ENCODE measurements at places on chromosomes 7 and 10. TPM values are rescaled to one million over a fixed set of nuclear protein-coding genes. Genes with fewer than 3 reads are reported as not detected.
A peak's percentile ranks its signal among the peaks of the same experiment; 100 is the strongest.

GRCh38 chr10:103845972-103846371 lies 9.4 kb downstream of the SH3PXD2A start:
- peaks cover 20% of the 10 kb centered on the region for H3K4me1 ChIP-seq
- no peak overlapping the region for H3K27ac ChIP-seq
- no peaks in the 10 kb centered on the region for H3K36me3 ChIP-seq
- no peak overlapping the region for H3K4me3 ChIP-seq
- DNase-seq = no peak
- no peaks in the 10 kb centered on the region for H3K27me3 ChIP-seq

BCL7B gene
- total RNA-seq = 30.6 TPM

DNA sequence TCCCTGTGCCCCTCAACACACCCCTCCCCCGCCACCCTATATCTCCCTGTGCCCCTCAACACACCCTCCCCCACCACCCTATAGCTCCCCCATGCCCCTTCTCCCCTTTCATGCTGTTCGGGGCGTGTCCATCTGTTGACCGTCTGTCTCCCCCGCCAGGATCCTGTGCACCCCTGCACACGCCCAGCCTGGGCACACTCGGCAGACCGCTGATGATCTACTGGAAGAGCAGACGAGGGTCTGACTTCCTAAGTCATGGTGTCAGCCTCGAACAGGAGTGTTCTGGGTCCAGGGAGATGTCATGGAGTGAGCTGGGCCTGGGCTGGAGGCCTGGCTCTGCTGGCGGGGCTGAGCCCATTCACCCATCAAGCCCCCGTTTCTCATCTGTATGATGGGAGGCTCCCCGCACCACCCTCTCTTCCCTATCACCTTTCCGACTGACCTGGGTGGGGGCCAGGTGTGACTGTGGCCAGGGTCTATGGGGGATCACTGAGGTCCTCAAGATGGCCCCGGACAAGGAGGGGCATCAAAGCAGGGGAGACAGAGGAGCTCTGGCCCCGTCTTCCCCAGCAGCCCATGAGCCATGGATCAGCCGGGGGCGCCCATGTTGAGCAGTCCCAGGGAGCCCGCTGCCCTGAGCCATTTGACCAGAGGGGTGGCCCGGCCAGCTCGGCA lies 48.3 kb downstream of the PDGFA start:
- H3K4me1 ChIP-seq = peaks cover 8% of the 10 kb centered on the region
- H3K36me3 ChIP-seq = no peaks in the 10 kb centered on the region
- peak overlapping the region; percentile 60 for H3K27ac ChIP-seq
- no peaks in the 10 kb centered on the region for H3K27me3 ChIP-seq
- no peak for DNase-seq

MGMT gene
- total RNA-seq = 22.3 TPM

DNA sequence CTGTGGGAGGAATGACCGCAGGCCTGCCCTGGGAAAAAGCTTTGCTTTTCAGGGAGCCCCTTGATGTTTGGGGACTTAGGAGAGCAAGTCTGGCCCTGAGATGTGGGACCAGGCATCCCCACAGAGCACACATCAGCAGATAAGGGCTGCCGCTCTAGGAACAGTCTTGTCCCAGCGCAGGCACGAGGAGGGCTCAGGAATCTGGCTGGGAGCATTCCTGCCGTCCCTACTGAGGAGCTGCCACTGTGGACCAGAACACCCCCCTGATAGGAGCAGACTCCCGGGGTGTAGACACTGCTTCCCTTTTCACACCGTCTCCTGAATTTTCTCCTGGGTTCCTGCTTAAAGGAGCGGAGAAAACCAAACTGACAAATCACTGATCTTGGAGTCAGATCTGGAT lies 232.3 kb downstream of the CUX1 start:
- peaks cover 7% of the 10 kb centered on the region for H3K4me1 ChIP-seq
- H3K27me3 ChIP-seq = no peaks in the 10 kb centered on the region
- no peak for DNase-seq

- H3K4me3 ChIP-seq = no peak overlapping the region
- DNase-seq = no peak
- no peak overlapping the region for H3K27ac ChIP-seq
- H3K4me1 ChIP-seq = peaks cover 1% of the 10 kb centered on the region
- H3K27me3 ChIP-seq = no peaks in the 10 kb centered on the region
Observed at GRCh38 chr7:34104115-34104514, 198.8 kb downstream of the BMPER start.

DNA sequence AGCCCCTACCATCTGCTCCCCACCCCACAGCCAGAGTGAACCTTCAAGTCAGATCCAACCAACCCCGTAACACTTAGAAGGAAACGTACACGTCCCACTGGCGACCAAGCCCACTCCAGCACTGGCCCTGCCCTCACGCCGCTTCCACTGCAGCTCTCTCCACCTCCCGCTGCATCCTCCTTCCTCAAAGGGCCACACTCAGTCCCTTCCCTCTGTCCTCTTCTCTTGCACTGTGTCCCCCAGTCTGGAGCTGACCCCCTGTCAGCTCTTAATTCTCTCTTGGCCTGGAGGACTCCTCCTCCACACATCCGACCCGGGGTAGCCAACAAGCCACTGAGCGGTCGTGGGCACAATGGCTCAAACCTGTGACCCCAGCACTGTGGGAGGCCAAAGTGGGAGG lies 85.8 kb downstream of the PROSER2 start:
- H3K27me3 ChIP-seq = no peaks in the 10 kb centered on the region
- H3K4me1 ChIP-seq = no peaks in the 10 kb centered on the region
- H3K36me3 ChIP-seq = no peaks in the 10 kb centered on the region
- no peak overlapping the region for H3K27ac ChIP-seq
- no peak overlapping the region for H3K4me3 ChIP-seq

DNA sequence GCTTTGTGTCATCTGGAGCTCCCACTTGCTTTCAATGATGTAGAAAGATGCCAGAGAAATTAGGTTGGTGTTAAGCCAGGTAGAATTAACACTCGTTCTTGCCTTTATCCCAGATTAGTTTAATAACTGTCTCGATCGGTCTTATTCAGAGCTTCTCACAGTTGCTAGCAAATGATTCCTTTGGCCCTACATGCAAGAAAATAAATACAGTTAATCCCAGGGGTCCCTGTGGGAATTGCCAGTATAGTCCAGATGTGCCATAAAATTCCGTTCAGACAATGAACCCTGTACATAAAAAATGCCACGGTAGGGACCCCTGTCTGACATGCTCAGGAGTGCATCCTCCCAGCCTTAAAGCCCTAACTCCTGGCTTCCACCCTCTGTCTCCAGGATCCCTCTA lies 207.5 kb downstream of the ARHGAP12 start:
- H3K27me3 ChIP-seq = no peaks in the 10 kb centered on the region
- no peak for DNase-seq
- H3K36me3 ChIP-seq = no peaks in the 10 kb centered on the region
- H3K4me3 ChIP-seq = no peak overlapping the region
- no peak overlapping the region for H3K27ac ChIP-seq
- peaks cover 7% of the 10 kb centered on the region for H3K4me1 ChIP-seq

TMEM236 gene
- 0.13 TPM for total RNA-seq

OR2A5 gene
- not detected for total RNA-seq

DNA sequence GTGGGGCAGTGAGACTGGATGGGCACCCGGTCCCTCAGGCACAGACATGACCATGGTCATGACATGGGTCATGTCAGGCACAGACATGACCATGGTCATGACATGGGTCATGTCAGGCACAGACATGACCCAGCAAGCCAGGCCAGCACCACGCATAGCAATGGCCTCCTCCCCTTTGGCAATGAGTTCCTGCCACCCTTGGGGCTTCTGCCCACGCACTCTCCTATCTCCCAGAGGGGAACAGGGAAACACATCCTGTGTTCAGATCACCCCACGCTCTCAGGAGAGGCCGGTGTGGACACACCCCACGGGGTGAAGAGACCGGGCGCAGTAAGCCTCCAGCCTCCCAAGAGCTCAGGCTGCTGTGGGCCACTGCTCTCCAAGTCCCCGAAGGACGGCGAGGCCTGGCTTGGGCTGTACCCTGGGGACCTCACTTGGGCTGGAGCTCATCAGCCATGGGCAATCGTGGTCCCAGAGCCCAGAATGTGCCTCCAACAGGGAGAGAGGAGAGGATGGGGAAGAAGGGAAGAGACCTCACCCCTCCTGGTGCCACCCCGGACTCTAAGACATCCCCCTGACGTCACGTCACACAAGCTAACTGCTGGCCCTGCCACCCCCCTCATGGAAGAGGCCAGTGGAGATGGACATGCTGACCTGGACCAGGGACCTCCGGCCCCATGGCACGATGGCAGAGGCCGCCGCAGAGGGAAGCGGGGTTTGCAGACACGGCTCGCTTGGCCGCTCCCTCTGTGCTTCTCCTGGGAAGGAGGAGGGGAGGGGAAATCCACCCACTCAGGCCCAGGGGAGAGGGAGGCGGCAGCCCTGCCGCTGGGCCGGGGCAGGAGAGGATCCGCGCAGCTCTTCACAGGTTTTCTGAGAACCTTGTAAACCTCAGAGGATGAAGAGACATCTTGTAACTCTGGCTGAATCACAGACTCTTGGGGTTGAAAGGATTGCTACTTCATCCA lies 269.6 kb downstream of the ELFN1 start:
- no peak overlapping the region for H3K4me3 ChIP-seq
- H3K27ac ChIP-seq = no peak overlapping the region
- H3K4me1 ChIP-seq = peaks cover 9% of the 10 kb centered on the region
- no peak for DNase-seq
- no peaks in the 10 kb centered on the region for H3K27me3 ChIP-seq

DNA sequence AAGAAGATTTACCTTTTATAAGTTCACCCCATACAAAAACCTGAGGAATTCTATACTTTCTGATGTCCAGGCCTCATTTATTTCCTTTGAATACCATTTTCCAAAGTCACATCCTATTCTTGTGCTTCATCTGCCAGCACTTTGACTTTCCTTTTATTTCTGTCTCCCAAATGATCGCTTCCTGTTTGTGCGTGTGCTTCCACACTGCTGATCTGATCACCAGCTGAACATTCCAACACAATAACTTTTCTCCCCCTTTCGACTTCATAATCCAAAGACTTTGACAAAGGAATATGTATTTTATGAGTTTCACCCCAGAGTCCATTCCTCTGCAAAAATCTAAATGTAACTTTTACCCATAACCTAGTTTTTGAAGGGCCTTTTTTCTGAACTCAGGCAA lies 3.1 kb downstream of the ELAPOR2 start:
- no peaks in the 10 kb centered on the region for H3K27me3 ChIP-seq
- H3K4me1 ChIP-seq = peaks cover 4% of the 10 kb centered on the region
- DNase-seq = no peak
- H3K4me3 ChIP-seq = no peak overlapping the region

SPDYE11 gene
- not detected for total RNA-seq

DNA sequence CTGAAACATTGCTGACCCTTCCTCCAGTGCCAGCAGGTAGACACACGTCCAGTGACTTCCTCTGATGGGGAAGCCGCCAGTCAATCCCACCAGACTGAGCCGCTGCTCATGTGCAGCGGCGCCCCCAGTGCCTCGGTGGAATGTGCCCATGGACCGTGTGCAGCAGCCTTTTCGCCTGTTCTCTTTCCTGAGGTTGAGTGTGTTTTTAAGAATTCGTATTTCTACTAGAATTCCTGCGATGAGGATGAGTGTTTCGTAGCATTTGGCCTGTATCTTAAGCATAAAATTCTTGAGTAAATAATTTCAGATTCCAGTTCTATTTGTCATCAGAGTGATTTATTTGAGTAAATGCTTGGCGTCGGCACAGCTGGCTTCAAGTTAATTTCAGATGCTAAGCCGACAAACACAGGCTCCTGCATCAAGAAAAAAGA lies 35.4 kb downstream of the BNIP3 start:
- peaks cover 9% of the 10 kb centered on the region for H3K4me1 ChIP-seq
- DNase-seq = no peak
- H3K27ac ChIP-seq = no peak overlapping the region
- no peaks in the 10 kb centered on the region for H3K36me3 ChIP-seq
- H3K4me3 ChIP-seq = no peak overlapping the region
- no peaks in the 10 kb centered on the region for H3K27me3 ChIP-seq

GRCh38 chr7:157464111-157464970 lies 127.5 kb downstream of the DNAJB6 start:
- H3K36me3 ChIP-seq = no peaks in the 10 kb centered on the region
- DNase-seq = no peak
- H3K27me3 ChIP-seq = no peaks in the 10 kb centered on the region
- H3K4me3 ChIP-seq = no peak overlapping the region

- H3K36me3 ChIP-seq = no peaks in the 10 kb centered on the region
- no peak overlapping the region for H3K4me3 ChIP-seq
- peak overlapping the region; percentile 84 for H3K27ac ChIP-seq
- no peaks in the 10 kb centered on the region for H3K27me3 ChIP-seq
- DNase-seq = peak; percentile 86
Observed at GRCh38 chr7:94301024-94301586, 93.6 kb upstream of the COL1A2 start.

DNA sequence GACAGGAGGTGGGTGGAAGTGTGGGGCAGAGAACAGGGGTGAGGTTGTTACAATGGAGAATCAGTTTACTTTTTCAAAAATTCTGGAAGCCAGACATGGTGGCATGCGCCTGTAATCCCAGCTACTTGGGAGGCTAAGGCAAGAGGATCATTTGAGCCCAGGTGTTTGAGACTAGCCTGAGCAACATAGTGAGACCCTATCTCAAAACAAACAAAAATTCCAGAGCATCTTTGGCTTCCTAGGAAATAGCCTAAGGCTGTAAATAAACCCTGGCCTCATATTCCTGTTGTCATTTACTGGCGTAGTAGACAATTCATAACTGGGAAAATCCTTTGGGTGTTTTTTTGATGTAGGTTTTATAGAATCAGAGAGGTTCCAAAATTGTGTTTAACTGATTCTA lies 44.0 kb downstream of the GBF1 start:
- H3K36me3 ChIP-seq = no peaks in the 10 kb centered on the region
- DNase-seq = no peak
- no peak overlapping the region for H3K4me3 ChIP-seq
- H3K27ac ChIP-seq = no peak overlapping the region

- no peaks in the 10 kb centered on the region for H3K36me3 ChIP-seq
- no peak for DNase-seq
Observed at GRCh38 chr7:26307791-26308190, 16.1 kb downstream of the SNX10 start.

CASTOR2 gene
- 12.6 TPM for total RNA-seq

- H3K4me3 ChIP-seq = no peak overlapping the region
- H3K27ac ChIP-seq = no peak overlapping the region
- no peaks in the 10 kb centered on the region for H3K36me3 ChIP-seq
Observed at GRCh38 chr7:14740606-14741005, 161.9 kb downstream of the DGKB start.

DNA sequence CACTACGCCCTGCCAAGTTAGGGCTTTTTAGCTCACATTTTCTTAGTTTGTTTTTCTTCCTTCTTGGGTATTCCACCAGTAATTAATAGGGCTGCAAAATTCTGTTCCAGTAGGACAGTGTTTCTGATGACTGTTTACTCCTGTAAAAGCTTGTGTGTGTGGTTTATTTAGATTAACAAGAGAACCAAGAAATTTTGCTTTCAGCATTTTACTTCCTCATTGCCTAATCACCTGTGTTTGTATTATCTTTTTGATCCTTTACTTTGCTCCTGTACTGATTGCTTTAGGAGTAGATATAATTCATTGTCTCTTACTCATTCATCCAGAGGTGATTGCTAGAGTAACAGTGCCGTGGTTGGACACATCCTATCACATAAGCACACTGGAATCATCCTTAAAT lies 27.7 kb downstream of the TDRD1 start:
- DNase-seq = no peak
- H3K36me3 ChIP-seq = no peaks in the 10 kb centered on the region
- H3K27ac ChIP-seq = no peak overlapping the region
- no peaks in the 10 kb centered on the region for H3K4me1 ChIP-seq
